Esophagus squamous epithelium (tissue), 5 donors: ENCODE measurements at places on chromosomes 11 and 22.

DNA sequence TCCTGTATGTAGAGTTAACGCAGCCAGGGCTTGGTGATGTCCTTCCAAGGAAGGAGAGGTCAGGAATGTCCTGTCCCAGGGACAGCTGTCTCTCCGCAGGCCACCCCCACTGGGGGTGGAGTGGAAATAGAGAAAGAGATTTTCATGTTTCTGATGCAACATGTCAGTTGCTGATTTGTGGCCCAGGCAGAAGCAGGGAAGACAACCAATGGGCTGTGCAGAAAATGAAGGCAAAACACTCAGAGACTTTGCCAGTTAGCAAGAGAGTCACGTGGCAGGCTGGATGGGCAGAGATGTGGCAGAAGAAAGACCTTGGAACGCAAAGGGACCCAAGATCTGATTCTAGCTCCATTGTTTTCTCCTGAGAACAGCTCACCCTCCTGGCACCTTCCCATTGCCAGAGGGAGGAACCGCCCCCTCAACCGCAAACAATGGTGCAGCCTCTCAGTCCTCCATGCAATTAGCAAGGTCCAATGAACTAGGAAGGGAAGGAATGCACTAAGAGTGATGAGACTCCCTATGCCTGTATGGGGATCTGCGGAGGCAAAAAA lies 71.0 kb downstream of the SYN3 start:
- DNase-seq, result no peak

- no peak for DNase-seq
Measured at GRCh38 chr11:73950869-73951710, at the start of gene DNAJB13. DNAJB13 (plus strand) TSS chr11:73951026; CDS start chr11:73951070, 44 bp downstream.

DNA sequence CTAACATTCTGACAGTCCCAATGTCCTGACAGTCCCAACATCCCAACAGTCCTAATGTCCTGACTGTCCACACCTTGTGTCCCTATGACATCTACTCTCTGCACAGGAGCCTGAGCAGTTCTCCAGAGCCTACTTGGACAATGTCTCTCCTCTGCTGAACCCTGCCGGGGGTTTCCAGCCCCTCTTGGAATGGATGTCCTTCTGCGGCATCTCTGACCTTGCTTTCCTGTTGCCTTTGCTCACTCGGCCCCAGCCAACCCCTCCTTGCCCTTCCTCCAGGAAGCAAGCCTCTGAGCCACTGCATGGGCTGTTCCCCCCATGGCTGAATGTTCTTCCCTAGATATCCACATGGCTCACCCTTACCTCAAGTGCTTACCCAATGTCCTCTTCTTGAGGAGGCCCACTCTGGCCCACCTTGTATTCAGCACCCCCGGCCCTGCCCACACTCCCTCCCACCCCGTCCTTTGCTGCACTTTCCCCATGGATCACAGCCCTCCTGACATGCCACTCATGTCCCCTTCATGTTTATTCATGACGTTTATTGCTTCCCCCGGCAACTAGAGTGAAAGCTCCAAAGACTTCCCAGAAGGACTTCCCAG lies 59.5 kb downstream of the DHCR7 start:
- DNase-seq, result no peak

DNA sequence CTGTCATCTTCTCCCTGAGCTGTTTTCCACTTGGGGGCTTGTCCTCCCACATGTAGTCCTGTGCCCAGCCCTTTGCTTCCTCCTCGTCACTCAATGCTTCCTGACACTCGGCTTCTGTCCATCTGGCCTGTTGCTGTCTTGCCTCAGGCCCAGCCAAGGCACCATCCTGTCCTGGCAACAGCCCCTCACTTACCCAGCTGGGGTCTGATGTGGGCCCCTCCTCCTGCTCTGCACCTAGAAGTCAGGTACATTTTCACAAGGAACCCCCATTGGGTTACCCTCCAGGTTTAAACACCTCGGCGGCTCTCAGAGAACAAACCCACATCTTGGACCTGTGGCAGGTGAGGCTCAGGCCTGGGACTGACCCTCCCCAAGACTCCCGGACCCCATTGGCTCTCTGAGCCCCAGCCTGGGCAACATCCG lies 784.8 kb downstream of the TBC1D22A start:
- DNase-seq, result no peak

- DNase-seq, result no peak
Measured at GRCh38 chr11:32890843-32891656, 1.6 kb upstream of the QSER1 start.

- no peak for DNase-seq
Measured at GRCh38 chr11:39374963-39375698, 2084.3 kb downstream of the LRRC4C start.

DNA sequence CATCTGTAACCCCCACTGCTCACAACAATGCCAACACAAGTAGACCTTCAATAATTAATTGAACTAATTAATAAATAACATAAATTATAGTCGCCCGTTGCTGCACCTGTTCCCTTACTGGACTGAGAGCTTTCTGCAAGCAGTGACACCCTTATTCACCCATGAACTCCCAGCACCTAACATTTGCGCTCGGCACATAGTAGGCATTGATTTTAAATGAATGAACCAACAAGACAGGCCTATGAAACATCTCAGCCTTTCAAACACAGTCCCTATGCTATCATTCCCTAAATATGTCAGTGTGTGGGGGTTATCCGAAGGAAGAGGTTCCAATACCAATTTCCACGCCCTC lies 1.1 kb downstream of the THAP12 start:
- no peak for DNase-seq

DNA sequence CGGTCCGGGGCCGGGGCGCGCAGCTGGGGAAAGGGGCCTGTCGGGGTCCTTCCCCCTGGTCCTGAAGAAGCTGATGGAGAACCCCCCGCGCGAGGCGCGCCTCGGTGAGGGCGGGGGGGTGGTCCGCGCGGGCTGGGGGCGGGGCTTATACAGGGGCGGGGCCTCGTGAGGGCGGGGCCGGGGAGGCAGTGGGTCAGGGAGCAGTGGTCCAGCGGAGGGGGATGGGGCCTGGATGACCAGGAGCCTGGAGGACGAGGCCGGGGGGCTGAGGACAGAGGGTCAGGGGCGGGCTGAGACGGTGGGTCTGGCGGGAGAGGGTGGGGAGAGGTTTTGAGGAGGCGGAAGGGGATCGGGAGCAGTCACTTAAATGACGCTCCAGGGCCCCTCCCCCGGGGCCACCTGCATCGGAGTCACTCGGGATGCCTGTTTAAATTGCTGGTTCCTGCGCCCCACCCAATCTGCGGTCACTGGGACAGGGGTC lies 396 bp downstream of the TEF start:
- DNase-seq, result peak; percentile 44

DNA sequence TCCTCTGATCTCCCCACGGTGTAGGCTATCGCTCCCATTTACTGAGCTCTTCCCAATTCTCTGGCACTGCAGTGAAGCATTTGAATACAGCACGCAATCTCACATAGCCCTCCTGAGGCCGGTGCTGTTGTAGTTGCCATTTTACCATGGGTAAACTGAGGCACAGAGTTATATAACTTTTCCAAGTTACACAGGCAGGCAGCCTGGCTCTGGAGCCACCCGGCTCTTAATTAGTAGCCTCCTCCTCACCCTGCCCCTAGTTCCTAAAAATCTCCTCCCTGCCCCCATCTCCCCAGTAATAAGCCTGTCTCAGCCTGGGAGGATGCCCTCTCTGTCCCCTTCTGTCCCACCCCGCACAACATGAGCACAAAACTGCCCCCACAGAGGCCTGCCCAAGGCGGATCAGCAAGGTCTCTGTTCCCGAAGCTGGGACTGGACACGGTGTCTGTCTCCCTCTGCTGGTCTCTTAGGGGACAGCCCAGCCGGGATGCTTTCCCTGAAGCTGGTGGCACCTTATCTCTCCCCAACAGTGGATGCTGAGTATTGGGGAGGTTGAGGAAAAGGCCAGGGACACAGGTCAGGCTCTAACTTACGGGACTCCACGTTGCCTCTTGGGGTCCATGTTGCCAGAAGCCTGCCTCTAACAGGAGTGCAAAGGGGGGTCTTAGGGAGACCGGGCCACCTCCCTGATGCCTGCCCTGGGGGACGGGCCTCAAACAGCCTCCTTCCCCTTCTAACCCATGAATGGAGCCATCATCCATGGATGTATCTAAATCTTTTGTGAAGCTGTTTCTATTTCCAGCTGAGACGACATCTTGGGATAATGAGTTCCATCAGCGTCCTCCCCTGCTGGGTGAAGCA lies 9.1 kb upstream of the CLCF1 start:
- DNase-seq, result no peak

DNA sequence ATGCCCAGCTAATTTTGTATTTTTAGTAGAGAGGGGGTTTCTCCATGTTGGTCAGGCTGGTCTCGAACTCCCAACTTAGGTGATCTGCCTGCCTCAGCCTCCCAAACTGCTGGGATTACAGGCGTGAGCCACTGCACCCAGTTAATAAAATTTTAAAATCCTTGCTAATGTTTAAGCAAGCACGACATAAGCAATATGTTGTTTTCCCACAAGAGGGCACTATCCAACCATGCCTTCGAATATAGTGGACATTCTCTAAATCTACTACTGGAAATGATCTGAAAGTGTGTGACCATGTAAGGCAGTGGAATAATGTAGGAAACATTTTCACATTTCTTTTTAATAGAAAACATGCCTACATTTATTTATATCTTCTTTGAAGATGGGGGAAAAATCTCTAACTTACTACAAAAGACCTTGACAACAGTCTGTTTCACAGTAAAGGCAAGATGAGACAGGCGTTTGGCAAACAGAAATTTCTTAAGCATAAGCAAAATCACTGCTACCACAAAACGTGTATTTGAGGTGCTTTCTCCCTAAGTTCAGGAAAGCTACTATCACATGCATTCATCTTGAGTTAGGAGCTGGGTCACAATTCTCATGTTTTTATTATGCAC lies 38.2 kb downstream of the PITPNB start:
- DNase-seq, result no peak
